Activated T-helper 2 cell treated with anti-CD3 and anti-CD28 coated beads, Interferon-gamma antibody, Interleukin-2, Interleukin-4, amounts not matched to agents 10 μg/mL and 5 μg/mL and 100 μg/mL, durations not matched to agents 14 hours and 24 hours and 36 hours (primary cell): ENCODE measurements at places on chromosomes 3 and 15. TPM values are rescaled to one million over a fixed set of nuclear protein-coding genes. Genes with fewer than 3 reads are reported as not detected.

DNA sequence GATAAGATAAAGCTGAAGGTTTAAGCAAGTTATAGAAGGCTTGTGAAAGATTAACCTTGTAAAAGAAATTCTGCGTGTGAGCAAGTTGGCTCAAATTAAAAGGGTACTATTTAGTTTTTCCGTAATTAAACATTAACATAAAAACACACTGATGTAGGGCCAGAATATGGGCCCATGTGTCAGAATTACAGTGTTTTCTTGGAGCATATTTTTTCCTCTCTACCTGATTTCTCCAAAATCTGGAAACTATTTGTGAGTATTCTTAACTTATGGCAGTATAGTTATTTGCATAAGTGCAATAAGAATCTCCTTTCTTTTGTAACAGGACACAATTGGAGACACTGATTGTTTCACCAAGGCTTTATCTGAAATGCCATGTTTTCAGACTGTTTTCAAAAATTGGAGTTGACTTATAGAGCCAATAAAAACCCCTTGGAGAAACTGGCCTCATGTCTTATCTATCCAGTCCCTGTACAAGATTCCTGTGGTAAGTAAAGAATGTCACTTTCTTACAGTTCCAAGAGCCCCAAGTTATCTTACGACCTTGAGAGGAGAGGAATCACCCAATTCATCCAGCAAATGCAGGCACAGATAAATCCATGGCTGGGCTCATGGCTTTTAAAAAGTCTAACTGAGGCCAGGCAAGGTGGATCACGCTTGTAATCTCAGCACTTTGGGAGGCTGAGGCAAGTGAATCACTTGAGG lies 47.8 kb upstream of the P2RY1 start:
- no peak for DNase-seq

GRCh38 chr15:70088887-70089691 lies 8.6 kb downstream of the TLE3 start:
- DNase-seq, result no peak

The GP9 gene
- not detected in 2 replicates for total RNA-seq

The ZNF654 gene
- 16.7 and 20.7 TPM in 2 replicates for total RNA-seq

The RBPMS2 gene
- total RNA-seq, result 0.09 TPM in 2 replicates
